Common myeloid progenitor, CD34-positive (primary cell): ENCODE measurements at places on chromosomes 2 and 18.
A peak's percentile ranks its signal among the peaks of the same experiment; 100 is the strongest.

DNA sequence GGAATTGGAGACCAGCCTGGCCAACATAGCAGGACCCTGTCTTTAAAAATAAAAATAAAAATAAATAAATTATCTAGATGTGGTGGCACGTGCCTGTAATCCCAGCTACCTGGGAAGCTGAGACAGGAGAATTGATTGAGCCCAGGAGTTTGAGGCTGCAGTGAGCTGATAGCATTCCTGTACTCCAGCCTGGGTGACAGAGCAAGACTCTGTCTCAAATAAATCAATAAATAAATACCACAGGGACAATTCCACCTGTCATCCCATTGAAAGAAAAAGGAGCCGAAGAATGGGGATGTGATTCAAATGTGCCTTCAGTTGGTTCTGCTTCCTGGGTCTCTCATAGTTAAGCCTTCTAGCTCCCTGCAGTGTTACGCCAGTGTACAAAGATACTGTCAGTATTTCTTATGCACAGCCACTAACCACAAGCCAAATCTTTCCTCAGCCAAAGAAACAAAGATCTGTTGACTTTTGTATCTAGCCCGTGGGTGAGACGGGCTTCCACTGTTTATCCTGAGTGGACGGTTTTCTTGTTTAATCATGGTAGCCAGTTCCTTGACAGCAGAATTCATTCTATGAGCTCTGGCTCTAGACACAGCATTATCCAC is 12.6 kb downstream of the LGALSL start:
- DNase-seq = no peak
- no peaks in the 10 kb centered on the region for H3K27me3 ChIP-seq
- peaks cover 6% of the 10 kb centered on the region for H3K4me1 ChIP-seq
- H3K27ac ChIP-seq = no peak overlapping the region

GRCh38 chr2:241350878-241351639 is 5.0 kb upstream of the FARP2 start:
- H3K27me3 ChIP-seq = no peaks in the 10 kb centered on the region
- H3K27ac ChIP-seq = no peak overlapping the region
- H3K4me3 ChIP-seq = no peak overlapping the region
- no peaks in the 10 kb centered on the region for H3K4me1 ChIP-seq

DNA sequence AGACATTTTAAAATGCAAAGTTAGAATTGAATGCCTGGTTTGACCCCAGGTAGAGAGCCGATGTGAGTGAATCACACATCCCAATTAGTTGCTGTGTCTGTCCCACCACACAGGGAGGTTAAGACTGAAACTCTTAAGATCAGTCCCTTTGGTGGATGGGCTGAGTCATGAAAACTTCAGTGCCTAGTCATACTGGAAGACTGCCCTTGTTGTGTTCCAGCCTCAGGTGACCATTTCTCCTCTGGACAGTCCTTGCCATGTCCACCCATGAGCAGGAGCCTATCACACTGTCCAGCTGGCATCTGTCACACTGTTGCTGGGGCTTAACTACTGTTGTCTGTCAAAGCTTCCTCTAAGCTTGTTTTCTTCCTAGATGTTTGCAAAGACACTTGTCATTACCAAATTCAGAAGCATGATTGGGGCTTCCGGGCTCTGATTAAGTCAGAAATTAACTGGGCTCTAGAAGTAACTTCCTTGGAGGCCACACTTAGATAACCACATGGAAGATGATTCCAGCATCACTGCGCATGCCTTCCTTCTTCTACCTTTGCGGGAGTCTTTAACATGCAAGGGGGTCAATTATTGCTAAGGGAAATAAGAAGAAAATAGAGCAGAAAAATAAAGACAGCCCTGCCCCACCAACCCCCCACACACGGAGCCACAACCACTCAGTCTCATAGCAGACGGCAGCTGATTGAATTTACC is 21.3 kb downstream of the CYRIA start:
- no peaks in the 10 kb centered on the region for H3K27me3 ChIP-seq
- no peaks in the 10 kb centered on the region for H3K36me3 ChIP-seq
- no peak overlapping the region for H3K4me3 ChIP-seq
- peaks cover 2% of the 10 kb centered on the region for H3K4me1 ChIP-seq
- no peak for DNase-seq
- H3K27ac ChIP-seq = no peak overlapping the region

DNA sequence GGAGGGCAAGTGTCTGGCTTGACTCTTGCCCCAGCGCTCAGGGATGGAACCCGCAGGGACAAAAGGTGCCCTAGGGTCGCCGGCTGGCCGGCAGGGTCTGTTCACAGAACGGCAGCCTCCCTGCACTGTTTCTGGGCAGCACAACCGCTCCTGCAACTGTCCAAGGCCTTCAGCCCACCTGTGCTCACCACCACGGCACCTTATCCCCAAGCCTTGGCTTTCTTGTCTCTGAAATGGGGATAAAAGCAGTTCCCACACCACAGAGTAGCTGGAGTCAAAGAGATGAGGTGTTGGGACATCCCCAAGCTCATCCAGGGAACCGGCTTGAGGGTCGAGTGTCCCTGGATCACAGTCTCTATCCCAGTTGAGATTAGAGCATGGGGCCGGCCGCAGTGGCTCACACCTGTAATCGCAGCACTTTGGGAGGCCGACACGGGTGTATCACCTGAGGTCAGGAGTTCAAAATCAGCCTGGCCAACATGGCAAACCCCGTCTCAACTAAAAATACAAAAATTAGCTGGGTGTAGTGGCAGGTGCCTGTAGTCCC is 4.7 kb downstream of the SNORC start:
- no peak overlapping the region for H3K4me3 ChIP-seq
- H3K27ac ChIP-seq = no peak overlapping the region

DNA sequence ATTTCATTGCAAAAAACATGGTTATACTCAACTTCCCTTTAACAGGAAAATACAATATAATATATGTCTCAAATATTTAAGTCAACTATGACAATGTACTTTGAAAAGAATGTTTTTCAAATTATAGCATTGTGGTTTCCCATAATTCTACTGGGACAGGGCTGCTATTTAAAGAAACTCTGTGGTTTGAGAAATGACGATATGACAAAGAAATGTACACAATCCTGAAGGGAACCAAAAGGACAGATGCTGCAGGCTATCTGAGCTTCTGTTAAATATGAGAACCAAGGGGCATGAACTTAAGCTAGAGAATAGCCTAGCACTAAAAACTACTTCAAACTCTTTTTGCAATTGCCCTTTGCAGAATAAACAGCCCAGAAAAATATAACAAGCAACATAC is 415.9 kb downstream of the GRB14 start:
- no peak overlapping the region for H3K4me3 ChIP-seq
- no peaks in the 10 kb centered on the region for H3K36me3 ChIP-seq
- peak; percentile 30 for DNase-seq
- no peak overlapping the region for H3K27ac ChIP-seq

- H3K4me3 ChIP-seq = no peak overlapping the region
- H3K27ac ChIP-seq = no peak overlapping the region
- no peaks in the 10 kb centered on the region for H3K27me3 ChIP-seq
Measured at GRCh38 chr18:1498216-1498615, 593.5 kb downstream of the ADCYAP1 start.
